ENCODE measurements at places on chromosomes 13 and 19. TPM values are rescaled to one million over a fixed set of nuclear protein-coding genes. Genes with fewer than 3 reads are reported as not detected.

The S1PR4 gene
- 14.7 TPM for polyA plus RNA-seq

The TEX26 gene
- polyA plus RNA-seq = 2.5 TPM

The CEACAM5 gene
- polyA plus RNA-seq = 5.6 TPM

The ONECUT3 gene
- not detected for polyA plus RNA-seq

The PEAK3 gene
- 0.81 TPM for polyA plus RNA-seq

The ZNF154 gene
- polyA plus RNA-seq = 1.9 TPM

The CGB2 gene
- polyA plus RNA-seq = not detected

The PRTN3 gene
- polyA plus RNA-seq = 0.85 TPM

The FDX2 gene
- polyA plus RNA-seq = 38.4 TPM

The CYP2B6 gene
- 0.01 TPM for polyA plus RNA-seq

The ZNF283 gene
- 2.5 TPM for polyA plus RNA-seq

The HSPB6 gene
- 26.4 TPM for polyA plus RNA-seq

The IFI30 gene
- 440 TPM for polyA plus RNA-seq

The ATP8A2 gene
- 0.31 TPM for polyA plus RNA-seq

The DNAAF3 gene
- 11.0 TPM for polyA plus RNA-seq

The ANKLE1 gene
- 1.1 TPM for polyA plus RNA-seq

The PDX1 gene
- not detected for polyA plus RNA-seq

The CEBPA gene
- 93.8 TPM for polyA plus RNA-seq

The PTPRH gene
- 0.65 TPM for polyA plus RNA-seq

The KISS1R gene
- polyA plus RNA-seq = 0.13 TPM

The SSC5D gene
- 2.1 TPM for polyA plus RNA-seq

The F7 gene
- polyA plus RNA-seq = 0.07 TPM

The GMIP gene
- 54.1 TPM for polyA plus RNA-seq

The C13orf42 gene
- not detected for polyA plus RNA-seq

The RASGRP4 gene
- 3.5 TPM for polyA plus RNA-seq

The PALM3 gene
- 2.5 TPM for polyA plus RNA-seq

The FAM124A gene
- polyA plus RNA-seq = 0.87 TPM

The AMER2 gene
- polyA plus RNA-seq = not detected

The NPHS1 gene
- polyA plus RNA-seq = not detected

The ZNF71 gene
- 2.5 TPM for polyA plus RNA-seq

The DIAPH3 gene
- 0.35 TPM for polyA plus RNA-seq

The CYP2A7 gene
- 0.14 TPM for polyA plus RNA-seq

The IGLON5 gene
- polyA plus RNA-seq = not detected

The SPHK2 gene
- polyA plus RNA-seq = 19.8 TPM

The QPCTL gene
- 13.3 TPM for polyA plus RNA-seq

The RFPL4A gene
- polyA plus RNA-seq = not detected

All from lung (tissue), 17 donors.